ENCODE measurements at places on chromosomes 12 and 14.
A peak's percentile ranks its signal among the peaks of the same experiment; 100 is the strongest.

DNA sequence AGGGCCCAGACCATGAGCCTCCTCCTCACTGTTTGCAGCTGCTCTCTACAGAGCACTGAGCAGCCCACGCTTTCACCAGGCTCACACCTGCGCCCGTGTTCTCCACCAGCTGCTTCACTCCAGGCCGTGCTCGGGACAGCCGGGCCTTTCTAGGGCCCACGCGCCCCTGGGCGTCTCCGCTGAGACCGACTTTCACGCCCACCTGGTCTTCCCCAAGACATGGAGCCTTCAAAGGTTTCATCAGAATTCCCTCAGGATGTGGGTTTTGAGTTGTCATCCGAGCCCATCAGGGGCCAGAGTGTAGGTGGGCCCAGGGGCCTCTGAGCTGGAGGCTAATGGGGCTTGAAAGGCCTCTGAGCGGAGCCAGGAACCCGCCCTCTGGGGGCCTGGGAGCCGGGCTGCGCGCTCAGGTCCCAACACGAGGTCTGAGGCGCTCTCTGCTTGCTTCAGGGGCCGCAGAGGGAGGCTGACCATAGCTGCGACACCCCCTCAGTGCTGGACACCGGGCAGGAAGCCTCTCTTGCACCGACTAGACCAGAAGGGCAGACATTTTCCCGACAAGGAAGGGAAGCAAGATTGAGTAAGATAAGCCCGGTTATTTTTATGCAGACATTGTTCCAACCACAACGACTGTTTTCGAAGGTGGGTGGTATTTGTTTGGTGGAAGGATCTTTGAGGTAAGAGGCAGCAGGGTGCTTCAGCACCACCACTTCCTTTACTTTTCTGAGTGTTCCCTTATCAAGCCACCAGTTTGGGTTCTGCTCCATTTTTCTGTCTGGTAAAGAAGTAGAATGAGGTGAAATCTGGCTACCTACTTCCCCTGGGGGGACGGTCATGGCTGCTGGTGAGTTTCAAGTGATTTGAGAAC is 125.0 kb upstream of the FUT8 start:
- no peak for DNase-seq

- peak; percentile 38 for DNase-seq
Measured at GRCh38 chr12:153080-153746, 60.7 kb downstream of the SLC6A12 start.

DNA sequence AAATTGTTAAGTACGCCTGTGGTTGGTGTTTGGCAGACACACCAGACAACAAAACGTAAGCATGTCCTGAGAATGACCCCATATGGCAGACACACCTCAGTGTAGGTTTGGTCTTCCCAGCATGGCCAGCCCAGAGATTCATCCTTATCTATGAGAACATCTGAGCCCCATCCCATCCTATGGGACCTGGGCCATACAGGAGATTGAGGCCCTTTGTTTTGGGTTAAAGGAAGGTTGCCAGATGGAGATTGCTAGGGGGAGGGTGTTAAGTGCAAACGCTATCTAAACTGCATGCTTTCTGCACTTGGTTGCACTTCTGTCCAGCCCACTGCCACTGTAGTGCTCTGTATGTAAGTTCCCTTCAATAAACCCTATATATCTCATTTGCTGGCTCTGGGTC is 4.1 kb upstream of the PCNX4 start:
- DNase-seq, result no peak

GRCh38 chr14:31877255-31877798 is 199.8 kb upstream of the ARHGAP5 start:
- no peak for DNase-seq

- no peak for DNase-seq
Measured at GRCh38 chr12:7344833-7345606, 41.1 kb downstream of the ACSM4 start.

GRCh38 chr12:62379026-62379722 is 87.5 kb upstream of the MON2 start:
- DNase-seq, result no peak

DNA sequence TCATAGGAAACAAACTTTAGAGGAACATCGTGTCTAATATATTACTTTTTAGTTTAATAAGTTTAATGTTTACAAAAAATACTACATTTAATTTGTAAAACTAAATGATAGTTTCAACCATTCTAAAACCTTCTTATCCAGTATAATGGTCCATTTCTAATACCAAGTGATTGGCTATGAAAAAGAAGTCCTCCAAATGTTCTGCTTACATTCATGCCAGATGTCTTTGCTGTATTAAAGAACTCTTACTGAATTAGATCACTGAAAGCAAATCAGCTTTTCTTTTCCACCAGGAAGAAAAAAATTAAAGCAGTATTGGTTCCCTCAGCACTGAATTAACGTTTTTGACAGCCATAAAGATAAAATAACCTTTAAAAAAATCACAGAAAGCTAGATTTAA is 3.7 kb downstream of the NOVA1 start:
- DNase-seq, result no peak

DNA sequence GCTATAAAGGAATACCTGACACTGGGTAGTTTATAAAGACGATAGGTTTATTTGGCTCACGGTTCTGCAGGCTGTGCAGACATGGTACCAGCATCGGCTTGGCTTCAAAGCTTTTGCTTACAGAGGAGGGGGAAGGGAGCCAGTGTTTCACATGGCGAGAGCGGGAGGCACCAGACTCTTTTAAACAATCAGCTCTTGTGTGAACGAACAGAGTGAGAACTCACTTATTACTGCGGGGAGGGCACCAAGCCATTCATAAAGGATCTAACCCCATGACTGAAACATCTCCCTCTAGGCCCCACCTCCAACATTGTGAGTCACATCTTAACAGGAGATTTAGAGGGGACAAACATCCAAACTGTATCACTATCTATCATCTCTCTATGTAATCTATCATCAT is 227.4 kb downstream of the TMEM132D start:
- no peak for DNase-seq

- no peak for DNase-seq
Measured at GRCh38 chr12:65282840-65283239, 4.4 kb downstream of the MSRB3 start.

GRCh38 chr12:19575337-19576243 is 136.3 kb downstream of the AEBP2 start:
- DNase-seq, result no peak

DNA sequence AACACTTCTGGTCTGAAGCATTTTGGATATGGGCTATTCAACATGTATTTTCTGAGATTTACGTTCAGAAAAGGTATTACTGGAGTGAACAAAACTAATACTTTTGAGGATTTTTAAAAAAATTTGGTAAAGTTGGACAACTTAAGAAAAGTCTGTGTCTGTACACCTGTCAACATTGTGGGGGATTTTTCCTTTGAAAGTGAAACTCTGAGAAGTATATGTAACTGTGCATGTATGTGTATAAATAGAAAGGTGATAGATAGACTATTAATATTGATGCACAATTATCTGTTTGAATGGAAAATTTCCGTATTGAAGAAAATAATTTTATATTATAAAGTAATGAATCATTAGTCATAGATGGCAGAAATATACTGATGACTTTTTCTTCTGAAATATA is 312.8 kb upstream of the MDGA2 start:
- no peak for DNase-seq

- DNase-seq, result no peak
Measured at GRCh38 chr12:89235189-89235993, 116.9 kb downstream of the DUSP6 start.

DNA sequence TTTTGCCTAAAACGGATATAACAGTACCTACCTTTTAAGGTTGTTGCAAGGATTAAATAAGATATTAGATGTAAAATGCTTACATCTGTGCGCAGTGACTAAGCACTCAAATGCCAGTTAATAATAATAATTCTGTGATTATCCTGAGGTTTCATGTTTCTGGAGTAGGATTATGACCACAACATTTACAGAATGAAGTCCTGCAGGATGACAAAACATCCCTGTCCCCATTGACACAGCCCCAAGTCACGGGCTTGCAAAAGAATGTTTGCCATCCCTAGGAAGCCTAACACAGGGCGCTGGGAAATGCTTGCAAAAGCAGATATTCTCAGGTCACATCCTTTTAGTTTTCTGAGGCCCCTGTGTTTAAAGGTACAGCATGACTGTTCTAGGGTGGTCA is 20.1 kb downstream of the SUSD6 start:
- no peak for DNase-seq

- DNase-seq, result no peak
Measured at GRCh38 chr14:53494587-53494986, 341.5 kb upstream of the DDHD1 start.

DNA sequence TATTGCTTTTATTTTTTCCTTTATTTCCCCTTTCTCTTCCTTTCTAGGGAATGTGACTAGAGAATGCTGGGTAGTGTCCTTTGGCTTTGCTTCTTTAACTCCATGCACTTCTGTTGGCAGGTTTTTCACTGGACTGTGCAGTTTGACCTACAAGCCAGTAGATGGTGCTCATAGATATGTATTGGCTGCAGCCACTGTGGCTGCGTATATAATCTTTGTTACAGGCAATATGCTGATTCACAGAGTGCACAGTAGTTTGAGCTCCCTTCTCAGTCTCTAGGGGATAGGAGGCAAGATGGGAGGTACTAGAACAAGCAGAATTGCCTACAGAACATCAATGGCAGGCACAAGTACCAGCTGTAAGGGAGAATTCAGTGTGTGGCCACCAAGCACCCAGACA is 503.5 kb downstream of the LRFN5 start:
- DNase-seq, result no peak

GRCh38 chr14:89312932-89313331 is 104.1 kb downstream of the FOXN3 start:
- DNase-seq, result no peak

- no peak for DNase-seq
Measured at GRCh38 chr14:99468836-99469592, 11.6 kb downstream of the SETD3 start.

- no peak for DNase-seq
Measured at GRCh38 chr14:24379907-24380730, 12.1 kb downstream of the NFATC4 start.

GRCh38 chr12:27057543-27057942 is 24.8 kb downstream of the C12orf71 start:
- no peak for DNase-seq
